ENCODE measurements at places on chromosomes 6 and 20.

DNA sequence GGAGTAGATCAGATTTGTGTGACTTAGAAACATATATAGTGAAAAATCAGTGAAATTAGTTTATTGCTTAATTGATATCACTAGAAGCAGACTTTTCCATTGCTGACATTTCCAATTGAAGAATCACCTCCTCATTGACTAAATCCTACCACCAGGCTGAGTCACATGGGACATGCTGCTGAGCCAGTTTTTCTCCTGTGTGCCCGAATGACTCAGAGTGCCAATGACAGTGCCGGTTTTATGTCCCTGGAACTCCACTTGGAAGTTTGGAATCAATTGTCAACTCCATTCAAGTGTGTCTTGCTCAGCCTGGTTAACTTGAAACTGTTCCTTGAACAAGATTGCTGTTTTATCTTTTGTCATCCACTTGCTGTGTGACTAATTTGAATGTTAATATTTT lies 316.1 kb upstream of the PRDM1 start:
- no peak for DNase-seq

DNA sequence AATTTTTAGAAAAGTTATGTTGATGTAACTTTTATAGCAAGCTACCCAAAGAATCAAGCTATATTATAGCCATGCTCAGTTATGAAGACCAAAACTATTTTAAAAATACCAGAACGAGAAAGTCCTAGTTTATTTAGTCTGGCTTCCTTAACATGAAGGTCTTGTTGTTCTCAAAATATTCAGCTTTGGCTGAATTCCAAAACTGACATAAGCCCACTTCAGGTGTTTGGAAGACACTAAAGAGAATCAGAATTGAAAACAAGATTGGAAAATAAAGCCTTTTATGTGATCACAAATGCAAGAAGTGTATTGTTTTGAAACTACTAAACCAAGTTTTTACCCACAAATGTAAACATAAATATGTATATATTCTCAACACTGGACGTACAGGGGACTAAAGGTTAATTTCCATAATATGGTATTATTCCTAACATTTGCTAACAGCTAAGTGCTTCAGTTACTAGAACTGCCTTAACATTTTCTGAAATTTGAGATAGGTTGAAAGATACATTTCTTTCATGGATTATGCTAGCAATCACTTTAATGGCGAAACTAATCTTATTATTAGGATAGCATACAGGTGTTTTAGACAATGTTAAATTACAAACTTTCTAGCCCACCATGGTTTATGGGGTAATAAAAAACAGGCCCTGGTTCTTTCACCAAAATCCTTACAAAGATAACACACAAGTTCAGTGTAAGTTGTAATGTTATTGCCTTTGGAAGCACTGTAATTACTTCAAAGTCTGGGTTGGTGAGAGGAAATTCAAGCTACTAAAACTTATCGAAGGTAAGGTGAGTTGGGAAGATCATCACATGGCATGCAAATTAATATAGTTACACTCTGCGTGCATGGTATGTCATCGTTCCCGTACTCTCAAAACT lies 1.6 kb downstream of the MAP3K5 start:
- DNase-seq: no peak

DNA sequence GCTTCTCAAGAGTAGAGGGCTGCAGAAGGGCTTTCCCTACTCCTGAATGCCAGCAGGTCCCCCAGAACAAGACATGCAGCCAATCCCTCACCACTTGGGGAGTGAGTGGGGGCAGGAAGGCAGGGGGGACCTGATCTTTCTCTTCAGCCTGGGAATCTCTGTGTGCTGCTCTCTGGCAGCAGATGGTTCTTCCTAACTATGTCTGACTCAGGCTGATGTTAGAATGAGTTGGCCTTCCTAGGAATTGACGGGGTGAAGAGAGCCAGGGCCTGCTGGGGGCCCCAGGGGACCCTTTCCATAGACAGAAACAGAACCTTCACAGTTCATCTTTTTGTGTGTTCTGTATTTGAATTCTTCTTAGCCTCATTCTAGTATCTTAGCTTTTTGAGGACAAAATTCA lies 29.0 kb upstream of the TCP11 start:
- no peak for DNase-seq

DNA sequence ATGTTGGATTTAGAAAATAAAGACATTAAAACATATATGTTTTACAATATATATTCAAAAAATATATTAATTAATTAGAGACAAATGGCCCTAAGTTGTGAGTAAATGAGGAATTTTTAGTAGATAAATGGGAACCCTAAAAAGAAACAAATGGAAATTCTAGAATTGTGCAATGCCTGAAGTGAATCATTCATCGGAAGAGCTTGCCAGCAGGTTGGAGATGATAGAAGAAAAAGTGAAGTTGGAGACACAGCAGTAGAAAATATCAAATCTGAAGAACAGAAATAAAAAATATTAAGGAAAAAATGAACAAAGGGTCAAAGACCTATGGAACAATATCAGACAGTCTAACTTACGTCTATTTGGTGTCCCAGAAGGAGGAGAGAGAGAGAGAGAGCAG lies 109.4 kb upstream of the NEDD9 start:
- DNase-seq: no peak

GRCh38 chr20:34559311-34560140 lies 1.0 kb downstream of the MAP1LC3A start:
- DNase-seq: no peak

DNA sequence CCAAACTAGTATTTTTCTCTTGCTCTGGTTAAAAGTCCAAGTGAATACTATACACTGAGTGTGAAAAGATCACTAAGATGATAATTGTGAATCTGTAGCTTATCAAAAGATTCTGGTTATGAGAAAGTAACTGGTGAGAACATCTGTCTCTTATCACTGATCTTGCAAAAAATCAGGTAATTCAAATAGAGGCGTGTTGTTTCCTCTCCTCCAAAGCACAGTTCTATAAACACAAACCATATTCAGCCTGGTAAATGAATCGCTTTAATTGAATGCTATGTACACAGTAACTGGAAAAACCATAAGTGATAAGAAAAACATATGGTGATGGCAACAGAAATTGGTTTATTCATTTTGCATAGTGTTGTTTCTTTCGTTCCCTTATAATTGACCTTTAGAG lies 161.0 kb downstream of the RALGAPA2 start:
- DNase-seq: no peak

DNA sequence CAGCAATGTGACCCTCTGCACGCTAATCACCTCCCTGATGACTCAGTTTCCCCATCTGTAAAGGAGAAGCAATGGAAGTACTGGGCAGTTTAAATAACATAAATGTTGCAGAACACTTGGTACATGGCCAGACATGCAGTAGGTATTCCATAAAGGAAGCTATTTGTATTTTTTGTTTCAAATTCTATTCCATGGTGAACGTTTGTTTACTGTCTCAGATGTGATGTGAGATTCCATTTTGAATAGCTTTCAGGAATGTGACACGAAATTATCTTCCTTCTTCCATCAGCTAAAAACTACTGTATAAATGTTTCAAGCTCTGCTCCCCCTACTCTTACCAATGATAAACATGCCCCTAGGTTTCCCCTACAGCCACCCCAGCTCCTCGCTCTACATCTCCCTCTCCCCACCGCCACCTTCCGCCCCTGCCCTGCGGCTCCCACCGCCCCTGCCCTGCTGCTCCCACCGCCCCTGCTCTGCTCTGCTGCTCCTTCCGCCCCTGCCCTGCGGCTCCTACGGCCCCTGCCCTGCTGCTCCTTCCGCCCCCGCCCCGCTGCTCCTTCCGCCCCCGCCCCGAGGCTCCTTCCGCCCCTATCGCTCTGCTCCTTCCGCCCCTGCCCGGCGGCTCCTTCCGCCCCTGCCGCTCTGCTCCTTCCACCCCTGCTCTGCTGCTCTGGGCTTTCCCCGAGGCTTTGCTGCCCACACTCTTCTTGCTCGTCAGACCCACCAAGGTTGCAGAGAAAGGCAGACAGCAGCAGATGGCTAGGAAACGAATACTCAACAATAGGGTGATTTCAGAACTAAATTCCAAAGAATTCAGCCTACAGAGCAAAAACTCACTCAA lies 78.9 kb downstream of the THBS2 start:
- no peak for DNase-seq

DNA sequence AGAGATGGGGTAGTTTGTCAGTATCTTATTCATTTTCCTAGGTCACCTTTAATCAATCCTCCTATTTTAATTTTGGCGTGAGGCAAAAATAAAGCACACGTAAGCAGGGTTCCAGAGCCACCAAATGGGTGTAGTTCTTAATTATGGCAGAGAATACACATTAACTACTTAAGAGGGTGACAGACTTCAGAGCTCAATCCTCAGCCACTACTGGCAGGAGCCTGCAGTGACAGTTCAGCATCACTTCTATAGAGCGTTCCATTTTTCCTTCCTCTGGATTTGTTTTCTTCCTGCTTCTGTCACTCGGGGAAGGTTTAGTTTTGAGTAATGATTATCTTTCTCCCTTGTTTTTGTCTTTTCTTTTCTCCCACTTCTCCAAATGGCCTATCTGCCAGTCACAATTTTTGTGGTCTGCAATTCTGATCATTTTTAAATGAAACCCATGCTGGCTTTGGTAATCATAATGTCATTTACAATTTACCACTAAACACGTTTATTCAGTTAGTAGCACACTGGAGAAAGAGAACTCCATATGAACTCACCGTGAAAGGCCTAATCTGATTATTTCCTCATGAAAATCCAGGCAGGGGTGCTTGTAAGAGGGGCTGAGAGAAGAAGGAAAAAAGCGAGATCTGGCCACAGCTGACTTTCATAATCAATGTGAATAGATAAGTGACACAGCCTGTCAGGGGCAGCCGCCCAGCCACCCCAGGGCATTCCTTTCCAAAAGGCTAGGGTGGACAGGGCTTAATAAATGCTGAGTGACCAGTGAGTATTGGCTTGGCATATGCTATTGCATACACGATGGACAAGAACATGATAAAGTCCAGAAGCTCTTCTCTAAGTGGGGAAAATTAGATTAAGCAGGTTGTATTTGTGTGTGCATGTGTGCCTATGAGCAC lies 412.1 kb downstream of the PKHD1 start:
- DNase-seq: no peak

DNA sequence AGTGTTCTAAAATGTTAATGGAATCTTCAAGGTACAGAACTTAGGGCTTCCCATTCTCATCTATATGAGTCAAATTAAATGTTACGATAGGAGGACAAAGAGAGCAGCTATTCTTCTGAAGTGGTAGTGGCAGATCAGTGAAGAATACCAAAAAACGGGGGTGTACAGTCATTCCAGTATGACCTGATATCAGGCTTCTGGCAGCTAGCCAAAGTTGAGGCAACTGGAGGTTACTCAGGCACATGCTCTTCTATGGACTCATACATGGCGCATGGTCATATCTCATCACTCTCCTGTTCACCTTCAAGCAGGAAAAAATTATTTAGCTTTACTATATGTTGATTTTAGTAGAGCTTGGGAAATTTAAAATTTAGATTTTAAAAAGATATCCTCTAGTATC lies 1608.8 kb downstream of the GRIK2 start:
- no peak for DNase-seq
